ENCODE measurements at places on chromosomes 7 and 10. TPM values are rescaled to one million over a fixed set of nuclear protein-coding genes. Genes with fewer than 3 reads are reported as not detected.

The CALHM3 gene
- not detected for total RNA-seq

The PDE6C gene
- not detected for total RNA-seq

The ARHGEF35 gene
- 38.6 TPM for total RNA-seq

The ADCY1 gene
- total RNA-seq: 8.4 TPM

The TEX47 gene
- total RNA-seq: not detected

The PLXDC2 gene
- 16.0 TPM for total RNA-seq

The FAS gene
- 71.8 TPM for total RNA-seq

The LMBR1 gene
- total RNA-seq: 65.7 TPM

The CCZ1 gene
- total RNA-seq: 47.5 TPM

The RAB18 gene
- 164 TPM for total RNA-seq

The C7orf33 gene
- not detected for total RNA-seq

The SNCG gene
- total RNA-seq: 25.7 TPM

The CPA2 gene
- 0.38 TPM for total RNA-seq

The HKDC1 gene
- under 0.01 TPM for total RNA-seq

The HTR5A gene
- not detected for total RNA-seq

The ASL gene
- total RNA-seq: 59.7 TPM

The ASB4 gene
- not detected for total RNA-seq

The HMX3 gene
- total RNA-seq: not detected

The PUS7 gene
- total RNA-seq: 23.9 TPM

The SPAG6 gene
- total RNA-seq: not detected

The ZNF12 gene
- total RNA-seq: 16.4 TPM

The CHN2 gene
- not detected for total RNA-seq

The TUBGCP2 gene
- 59.3 TPM for total RNA-seq

The CYP3A4 gene
- not detected for total RNA-seq

The CPN1 gene
- total RNA-seq: not detected

The TBC1D12 gene
- total RNA-seq: 7.4 TPM

The NPY4R2 gene
- total RNA-seq: not detected

The TSC22D4 gene
- total RNA-seq: 35.2 TPM

The DNAJC12 gene
- total RNA-seq: 0.59 TPM

The VWA2 gene
- total RNA-seq: 2.5 TPM

The HMX2 gene
- total RNA-seq: not detected

The CPA5 gene
- not detected for total RNA-seq

The WIPF3 gene
- total RNA-seq: not detected

The PNLIPRP3 gene
- 150 TPM for total RNA-seq

The SFMBT2 gene
- total RNA-seq: 1.1 TPM

The PRSS37 gene
- not detected for total RNA-seq

The BLNK gene
- 5.8 TPM for total RNA-seq

The ANKMY2 gene
- total RNA-seq: 24.3 TPM

The BTBD16 gene
- not detected for total RNA-seq

The C10orf53 gene
- not detected for total RNA-seq

The HOXA9 gene
- 7.8 TPM for total RNA-seq

The SPDYE9 gene
- total RNA-seq: not detected

The PAPOLB gene
- total RNA-seq: under 0.01 TPM

The LHPP gene
- 22.5 TPM for total RNA-seq

The ANLN gene
- total RNA-seq: 7.7 TPM

The SEMA3A gene
- 0.83 TPM for total RNA-seq

The TFR2 gene
- not detected for total RNA-seq

The DMBT1 gene
- 0.24 TPM for total RNA-seq

The CABCOCO1 gene
- not detected for total RNA-seq

The LCOR gene
- 32.3 TPM for total RNA-seq

All from mammary epithelial cell (primary cell).